Stimulated activated CD8-positive, alpha-beta memory T cell treated with anti-CD3 and anti-CD28 coated beads, Interleukin-4, amount 100 ng/mL, for 48 hours (primary cell): ENCODE measurements at places on chromosomes 4 and X.
A peak's percentile ranks its signal among the peaks of the same experiment; 100 is the strongest.

GRCh38 chr4:173919196-173919595 is 364.3 kb downstream of the FBXO8 start:
- DNase-seq, result no peak

DNA sequence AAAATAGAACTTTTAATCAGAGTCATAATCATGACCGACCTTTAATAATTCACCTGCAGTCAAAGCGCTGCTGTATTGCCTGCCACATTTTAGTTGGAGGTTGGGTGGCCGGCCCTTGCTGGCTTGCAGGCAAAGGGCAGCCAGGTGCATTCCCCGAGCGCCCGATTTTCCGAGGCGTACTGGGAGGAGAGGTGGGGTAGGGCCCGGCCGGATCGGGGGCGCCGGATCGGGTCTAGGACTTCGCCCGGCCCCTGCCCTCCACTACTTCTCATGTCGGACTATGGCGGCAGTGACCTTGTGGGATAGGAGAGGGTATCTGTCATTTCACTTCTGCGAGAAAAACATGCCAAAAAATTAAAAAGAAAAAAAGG is 2.5 kb upstream of the RS1 start:
- peak; percentile 33 for DNase-seq

DNA sequence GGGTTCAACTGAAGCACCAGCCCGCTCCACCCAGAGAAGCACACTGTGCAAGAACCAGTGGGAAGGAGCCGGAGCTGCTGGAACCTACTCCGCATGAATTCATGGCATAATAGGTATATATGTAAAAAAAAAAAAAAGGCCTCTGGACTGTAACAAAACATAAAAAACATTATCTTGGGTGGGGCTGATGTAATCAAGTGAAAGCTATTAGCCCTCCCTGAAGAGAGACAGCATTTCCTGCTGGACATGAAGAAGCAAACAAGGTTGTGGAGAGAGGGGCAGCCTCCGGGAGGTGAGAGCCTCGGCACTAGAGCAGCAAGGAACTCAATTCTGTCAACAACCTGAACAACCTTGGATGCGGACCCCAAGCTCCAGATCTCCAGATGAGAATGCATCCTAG is 50.7 kb downstream of the PLAC1 start:
- DNase-seq, result no peak

GRCh38 chrX:640641-641040 is 10.1 kb downstream of the SHOX start:
- no peak for DNase-seq

- DNase-seq, result no peak
These were observed 39.6 kb downstream of the SCD5 start for GRCh38 chr4:82758701-82759685.

GRCh38 chr4:44368413-44369167 is 80.0 kb downstream of the KCTD8 start:
- DNase-seq, result no peak

DNA sequence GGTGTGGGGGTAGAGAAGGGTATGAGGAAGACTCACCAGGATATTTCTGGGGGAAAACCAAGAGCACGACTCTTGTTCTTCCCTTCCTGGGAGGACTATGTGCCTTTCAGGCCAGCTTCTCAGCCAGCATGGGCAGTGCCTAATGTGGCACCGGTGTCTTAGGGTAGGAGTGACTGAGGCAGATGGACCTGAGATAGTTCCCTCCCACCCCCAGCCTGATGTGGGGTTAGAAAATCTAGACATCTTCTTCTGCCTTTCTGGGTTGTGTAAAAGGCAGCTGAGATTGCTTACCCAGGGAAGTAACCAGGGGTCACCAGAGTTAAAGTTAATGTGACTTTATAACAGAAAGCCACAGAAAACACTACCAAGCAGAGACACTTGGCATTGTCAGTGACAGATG is 127.3 kb downstream of the TMA16 start:
- no peak for DNase-seq

GRCh38 chr4:135538698-135539097 is 1337.1 kb upstream of the PABPC4L start:
- no peak for DNase-seq

- DNase-seq, result no peak
These were observed 1477.2 kb upstream of the TENM3 start for GRCh38 chr4:180766045-180766444.

DNA sequence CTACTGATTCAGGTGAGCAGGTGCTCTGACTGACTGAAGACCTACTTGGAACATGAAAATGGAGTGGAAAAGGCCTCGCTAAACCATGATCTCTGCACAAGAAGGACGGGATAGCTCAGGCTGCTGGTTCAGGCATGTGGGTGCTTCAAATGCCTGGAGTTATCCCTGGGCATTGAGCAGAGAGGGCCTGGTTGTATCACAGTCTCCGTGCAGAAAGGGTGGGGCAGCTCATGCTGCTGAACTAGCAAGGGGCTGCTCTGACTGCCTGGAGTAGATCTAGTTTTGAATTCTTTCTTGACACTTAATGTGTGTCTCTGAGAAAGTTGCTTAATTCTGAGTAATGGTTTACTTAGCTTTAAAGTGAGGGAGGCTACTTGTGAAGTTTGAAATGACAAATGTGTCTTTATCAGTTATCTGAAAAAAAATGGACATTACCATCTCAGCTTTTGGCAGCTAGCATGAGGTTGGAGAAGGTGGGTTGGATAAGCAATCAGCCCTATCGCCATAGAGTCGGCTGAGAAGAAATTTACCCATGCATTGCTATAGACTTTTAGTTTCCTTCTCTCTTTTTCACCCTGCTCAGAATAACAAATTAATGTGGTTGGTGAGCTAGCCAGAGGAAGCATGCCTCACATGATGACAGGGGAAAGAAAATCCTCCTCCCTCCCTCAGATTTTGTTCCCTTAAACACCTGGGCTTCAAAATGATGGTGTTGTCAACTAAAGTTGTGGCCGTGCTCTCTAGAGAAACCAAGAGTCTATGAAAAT is 832.4 kb downstream of the STIM2 start:
- no peak for DNase-seq

DNA sequence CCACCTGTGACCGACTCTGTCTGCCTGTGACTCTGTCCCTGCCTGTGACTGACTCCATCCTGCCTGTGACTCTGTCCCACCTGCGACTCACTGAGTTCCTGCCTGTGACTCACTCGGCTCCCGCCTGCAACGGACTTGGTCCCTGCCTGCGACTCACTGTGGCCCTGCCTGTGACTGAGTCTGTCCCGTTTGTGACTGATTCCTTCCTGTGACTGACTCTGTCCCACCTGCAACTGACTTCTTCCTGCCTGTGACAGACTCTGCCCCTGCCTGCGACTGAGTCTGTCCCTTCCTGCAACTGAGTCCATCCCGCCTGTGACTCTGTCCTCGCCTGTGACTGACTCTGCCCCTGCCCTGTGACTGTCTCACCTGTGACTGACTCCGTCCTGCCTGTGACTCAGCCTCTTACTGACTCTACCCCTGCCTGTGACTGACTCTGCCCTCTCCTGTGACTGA is 9.6 kb upstream of the UVSSA start:
- peak; percentile 81 for DNase-seq

GRCh38 chr4:17081179-17081578 is 182.7 kb upstream of the LDB2 start:
- no peak for DNase-seq

DNA sequence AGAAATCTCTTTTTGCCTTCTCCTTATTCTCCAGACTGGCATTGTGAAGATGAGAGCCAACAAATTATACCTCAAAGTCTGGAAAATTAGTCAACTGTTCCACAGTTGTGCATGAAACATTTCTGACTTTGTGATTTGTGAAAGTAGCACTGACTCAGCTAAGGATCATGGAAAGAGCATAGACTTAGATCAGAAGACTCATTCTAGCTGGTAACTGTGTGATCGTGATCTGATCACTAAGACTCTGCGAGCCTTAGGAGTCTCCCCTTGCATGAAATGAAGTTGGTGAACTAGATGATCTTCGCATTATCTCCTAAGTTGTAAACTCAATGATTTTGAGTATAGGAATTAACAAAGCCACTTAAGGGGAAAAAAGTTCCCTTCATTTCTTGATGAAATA is 668.1 kb downstream of the RPA4 start:
- no peak for DNase-seq

DNA sequence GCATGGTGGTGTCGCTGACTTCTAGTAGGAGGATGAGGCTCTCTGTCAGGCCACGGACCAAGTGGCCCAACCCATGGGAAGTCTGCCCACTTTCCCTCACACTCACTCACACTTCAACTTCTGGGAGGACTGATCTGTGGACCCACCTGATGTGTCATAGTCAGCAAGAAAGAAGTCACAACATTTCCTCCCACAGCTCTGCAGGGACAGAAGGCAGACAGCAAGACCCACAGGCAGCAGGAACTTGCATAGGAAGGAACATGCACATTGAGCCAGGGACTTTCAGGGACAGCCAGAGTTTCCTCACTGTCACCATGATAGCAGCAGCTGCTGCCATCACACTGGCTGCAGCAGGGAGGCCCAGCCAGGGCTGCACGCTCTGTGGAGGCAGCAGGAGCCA is 19.5 kb downstream of the XAGE5 start:
- DNase-seq, result no peak
